Activated CD4-positive, alpha-beta T cell treated with anti-CD3 and anti-CD28 coated beads, Interleukin-2, amount 10 ng/mL, durations not matched to agents 24 days and 14 days (primary cell): ENCODE measurements at places on chromosomes 4 and X.
A peak's percentile ranks its signal among the peaks of the same experiment; 100 is the strongest.

GRCh38 chrX:135649561-135649960 lies 63.9 kb upstream of the CT45A1 start:
- H3K4me3 ChIP-seq: no peak overlapping the region
- no peak for DNase-seq
- no peaks in the 10 kb centered on the region for H3K36me3 ChIP-seq
- no peaks in the 10 kb centered on the region for H3K27me3 ChIP-seq

DNA sequence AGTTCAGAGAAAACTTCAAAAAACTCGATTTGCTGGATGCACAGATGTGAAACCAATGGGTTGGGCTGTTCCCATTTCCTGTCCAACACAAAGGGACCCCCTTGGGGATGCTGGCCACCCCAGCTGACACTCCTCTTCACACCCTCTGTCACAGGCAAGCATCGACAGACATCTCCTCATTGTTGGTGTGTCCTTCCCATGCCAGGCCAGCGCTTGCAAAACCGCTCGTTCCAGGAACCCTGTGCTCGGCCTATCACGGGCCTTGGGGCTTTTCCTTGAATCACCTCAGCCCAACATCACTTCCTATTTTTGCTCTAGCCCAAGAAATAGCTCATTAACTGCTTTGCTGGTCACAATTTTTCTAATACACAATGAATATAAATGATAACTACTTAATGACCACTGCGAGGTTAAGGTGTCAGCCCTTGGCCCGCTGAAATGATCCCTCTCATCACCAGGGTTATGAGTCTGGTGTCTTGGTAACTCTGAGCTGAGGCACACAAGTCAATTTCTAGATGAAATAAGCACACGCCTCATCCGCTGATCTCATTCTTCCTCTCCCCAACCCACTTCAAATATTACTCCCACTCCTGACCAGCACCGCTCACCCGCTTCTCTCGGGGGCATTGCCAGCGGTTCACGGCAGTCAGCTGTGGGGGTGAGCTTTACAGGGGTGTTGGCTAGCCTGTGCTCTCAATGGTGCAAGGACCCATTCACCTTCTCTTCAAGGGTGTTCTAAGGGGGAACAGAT lies 32.3 kb downstream of the BCOR start:
- H3K27ac ChIP-seq: peak overlapping the region; percentile 88
- H3K36me3 ChIP-seq: peaks cover 55% of the 10 kb centered on the region
- DNase-seq: peak; percentile 74
- H3K4me3 ChIP-seq: peak overlapping the region; percentile 75
- no peaks in the 10 kb centered on the region for H3K27me3 ChIP-seq

DNA sequence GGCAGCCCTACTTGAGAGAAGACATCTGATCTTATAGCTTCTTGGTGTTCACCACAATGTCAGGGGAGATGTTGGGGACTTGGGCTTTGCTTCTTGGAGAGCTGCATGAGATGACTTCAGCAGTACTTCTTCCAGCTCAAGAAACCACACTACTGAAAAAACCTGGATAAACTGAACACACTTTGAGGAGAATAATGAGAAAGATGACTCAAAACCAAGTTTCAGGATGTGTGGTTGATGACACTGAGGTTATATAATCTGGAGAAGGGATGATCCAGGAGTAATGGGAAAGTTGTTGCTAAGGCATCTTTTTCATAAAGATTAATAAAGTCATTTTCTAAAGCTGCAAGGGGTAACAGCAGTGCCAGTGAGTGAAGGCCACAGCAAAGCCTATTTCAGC lies 58.4 kb upstream of the PNPLA4 start:
- no peaks in the 10 kb centered on the region for H3K4me1 ChIP-seq
- H3K27ac ChIP-seq: no peak overlapping the region
- no peaks in the 10 kb centered on the region for H3K36me3 ChIP-seq
- no peak overlapping the region for H3K4me3 ChIP-seq
- no peak for DNase-seq

GRCh38 chrX:124862301-124862700 lies 457.4 kb upstream of the TEX13C start:
- H3K4me3 ChIP-seq: no peak overlapping the region
- no peaks in the 10 kb centered on the region for H3K36me3 ChIP-seq
- no peak for DNase-seq
- no peaks in the 10 kb centered on the region for H3K4me1 ChIP-seq

DNA sequence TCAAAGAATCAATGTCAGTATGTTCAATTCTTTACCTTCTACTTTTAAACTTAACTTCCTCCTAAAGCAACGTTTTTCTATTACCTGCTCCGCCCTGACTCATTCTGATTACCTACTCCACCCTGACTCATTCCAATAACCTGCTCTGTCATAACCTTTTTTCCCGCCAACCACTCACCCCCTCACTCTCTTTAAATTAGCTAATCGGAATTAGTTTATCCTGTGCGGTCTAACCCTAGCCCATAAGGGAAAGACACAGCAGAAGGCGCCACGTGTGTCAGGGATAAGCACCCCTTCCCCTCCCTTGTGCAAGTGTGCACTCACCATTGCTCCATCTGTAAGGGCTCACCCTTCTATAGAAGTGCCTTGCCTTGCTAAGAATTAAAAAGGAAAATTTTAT lies 64.4 kb downstream of the EIF4E start:
- DNase-seq: no peak
- H3K4me3 ChIP-seq: no peak overlapping the region
- no peak overlapping the region for H3K27ac ChIP-seq
- H3K36me3 ChIP-seq: no peaks in the 10 kb centered on the region

- no peaks in the 10 kb centered on the region for H3K4me1 ChIP-seq
- H3K27ac ChIP-seq: no peak overlapping the region
- peaks cover 3% of the 10 kb centered on the region for H3K27me3 ChIP-seq
- DNase-seq: no peak
- H3K4me3 ChIP-seq: no peak overlapping the region
These were observed 13.6 kb upstream of the MAGED4B start for GRCh38 chrX:52082578-52082977.

- no peaks in the 10 kb centered on the region for H3K36me3 ChIP-seq
- no peak overlapping the region for H3K4me3 ChIP-seq
- peaks cover 19% of the 10 kb centered on the region for H3K4me1 ChIP-seq
These were observed 440.9 kb downstream of the MID1IP1 start for GRCh38 chrX:39242187-39242586.

DNA sequence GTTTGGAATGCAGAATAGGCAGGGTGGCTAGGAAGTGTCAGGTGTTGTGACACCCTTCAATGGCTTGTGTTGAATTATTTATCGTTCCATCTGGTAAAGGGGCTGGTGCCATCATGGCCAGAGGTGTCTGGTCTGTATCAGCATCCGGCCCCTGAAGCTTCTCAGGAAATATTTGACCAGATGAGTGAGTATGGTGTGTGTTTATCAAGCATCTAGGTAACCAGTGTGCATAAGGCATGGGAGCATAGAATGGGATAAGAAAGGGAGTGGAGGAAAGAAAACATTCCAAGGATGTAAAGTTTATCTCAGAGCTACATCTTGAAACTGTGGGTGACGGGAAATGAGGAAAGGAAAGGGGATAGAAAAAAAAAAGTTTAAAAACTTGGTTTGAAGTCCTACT lies 109.4 kb downstream of the KLHL4 start:
- H3K27ac ChIP-seq: no peak overlapping the region
- DNase-seq: no peak
- H3K27me3 ChIP-seq: no peaks in the 10 kb centered on the region
- no peaks in the 10 kb centered on the region for H3K4me1 ChIP-seq
- H3K36me3 ChIP-seq: no peaks in the 10 kb centered on the region
- no peak overlapping the region for H3K4me3 ChIP-seq

- H3K4me3 ChIP-seq: peak within 1 kb of the TSS; percentile 75
- DNase-seq: no peak
- H3K27ac ChIP-seq: no peak within 1 kb of the TSS
- peaks cover 28% of the 10 kb centered on the region for H3K27me3 ChIP-seq
These were observed at the start of gene SPON2 for GRCh38 chr4:1172228-1172851. Gene SPON2, minus strand, starts transcription at chr4:1172583.

GRCh38 chr4:108601532-108601931 lies 18.8 kb upstream of the RPL34 start:
- no peak overlapping the region for H3K4me3 ChIP-seq
- no peak overlapping the region for H3K27ac ChIP-seq
- peaks cover 9% of the 10 kb centered on the region for H3K4me1 ChIP-seq
- H3K27me3 ChIP-seq: no peaks in the 10 kb centered on the region

DNA sequence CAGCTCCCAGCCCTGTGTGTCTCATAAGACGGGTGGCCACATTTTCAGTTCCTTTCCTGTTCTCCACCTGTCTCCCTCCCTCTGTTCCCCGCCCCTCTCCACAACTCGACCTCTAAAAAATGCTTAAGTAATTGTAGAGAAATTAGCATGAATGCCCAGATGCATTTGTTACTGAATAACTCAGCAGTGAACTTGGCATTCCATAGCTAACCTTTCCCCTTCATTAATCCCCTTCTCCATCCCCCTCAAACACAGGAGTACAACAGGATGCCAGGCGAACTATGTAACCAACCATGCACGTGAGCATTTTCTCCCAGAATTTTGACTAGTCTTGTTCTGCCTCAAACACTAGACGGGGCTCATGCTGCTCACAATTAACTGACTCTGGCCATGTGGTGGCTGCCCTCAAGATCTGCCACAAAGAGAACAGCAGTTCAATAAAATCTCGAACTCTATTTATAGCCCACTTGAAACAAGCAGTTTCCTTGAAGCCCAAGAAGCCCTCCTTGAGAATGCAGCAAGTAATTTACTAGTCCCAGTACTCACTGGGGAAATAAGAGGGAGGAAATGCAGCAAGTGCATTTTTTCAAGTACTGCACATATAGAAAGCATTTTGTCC lies 351.2 kb downstream of the ARHGAP24 start:
- no peak for DNase-seq
- no peak overlapping the region for H3K4me3 ChIP-seq
- H3K4me1 ChIP-seq: no peaks in the 10 kb centered on the region

GRCh38 chr4:6760865-6761264 lies 21.7 kb upstream of the KIAA0232 start:
- H3K4me3 ChIP-seq: no peak overlapping the region
- no peaks in the 10 kb centered on the region for H3K36me3 ChIP-seq
- DNase-seq: no peak
- no peaks in the 10 kb centered on the region for H3K4me1 ChIP-seq
